ENCODE measurements at places on chromosomes 7 and 10. TPM values are rescaled to one million over a fixed set of nuclear protein-coding genes. Genes with fewer than 3 reads are reported as not detected.

CFAP58 gene
- 0.12 TPM for total RNA-seq

NODAL gene
- total RNA-seq = not detected

SUV39H2 gene
- 20.2 TPM for total RNA-seq

FAM237B gene
- total RNA-seq = not detected

EIF5AL1 gene
- 3.1 TPM for total RNA-seq

ADAMTS14 gene
- 0.07 TPM for total RNA-seq

CALHM1 gene
- not detected for total RNA-seq
